ENCODE measurements at places on chromosomes 12 and 14.

DNA sequence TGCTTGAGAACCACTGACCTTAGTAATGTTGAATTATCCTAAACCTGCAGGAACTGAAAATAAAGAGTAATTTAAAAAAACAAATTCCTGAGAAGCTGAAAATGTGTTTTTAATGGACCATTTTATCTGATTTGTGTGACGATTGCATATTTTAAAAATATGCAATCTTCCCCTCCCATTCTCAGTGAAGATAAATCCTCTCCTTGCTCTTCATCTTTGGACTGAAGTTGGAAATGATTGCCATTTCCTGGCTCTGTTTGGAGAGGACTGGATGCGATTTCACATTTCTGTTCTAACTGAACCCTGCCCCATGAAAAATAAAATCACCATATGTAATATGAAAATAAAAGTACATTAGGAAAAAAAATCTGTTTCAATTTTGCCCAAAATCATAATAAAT lies 216.3 kb downstream of the SLC6A15 start:
- DNase-seq: no peak

GRCh38 chr12:44372259-44372658 lies 503.9 kb downstream of the NELL2 start:
- no peak for DNase-seq

DNA sequence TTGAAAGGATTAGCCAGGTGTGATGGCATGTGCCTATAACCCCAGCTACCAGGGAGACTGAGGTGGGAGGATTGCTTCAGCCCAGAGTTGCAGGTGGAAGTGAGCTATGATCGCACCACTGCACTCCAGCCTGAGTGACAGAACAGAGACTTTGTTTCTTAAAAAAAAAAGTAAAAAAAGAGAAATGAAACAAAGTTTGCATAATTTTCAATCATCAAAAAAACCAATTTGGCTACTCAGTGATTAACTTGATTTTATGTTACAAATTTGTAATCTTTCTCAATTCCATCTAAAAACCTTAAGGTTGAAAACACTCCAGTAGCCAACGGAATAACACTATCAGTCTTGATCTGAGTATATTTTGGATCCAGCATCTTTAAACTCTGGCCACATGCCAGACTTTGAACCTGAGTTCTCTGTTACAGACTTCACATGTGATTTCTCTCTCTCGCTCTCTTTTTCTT lies 12.6 kb upstream of the DENND5B start:
- no peak for DNase-seq

- no peak for DNase-seq
Measured at GRCh38 chr12:121181181-121181580, 28.7 kb upstream of the P2RX4 start.

DNA sequence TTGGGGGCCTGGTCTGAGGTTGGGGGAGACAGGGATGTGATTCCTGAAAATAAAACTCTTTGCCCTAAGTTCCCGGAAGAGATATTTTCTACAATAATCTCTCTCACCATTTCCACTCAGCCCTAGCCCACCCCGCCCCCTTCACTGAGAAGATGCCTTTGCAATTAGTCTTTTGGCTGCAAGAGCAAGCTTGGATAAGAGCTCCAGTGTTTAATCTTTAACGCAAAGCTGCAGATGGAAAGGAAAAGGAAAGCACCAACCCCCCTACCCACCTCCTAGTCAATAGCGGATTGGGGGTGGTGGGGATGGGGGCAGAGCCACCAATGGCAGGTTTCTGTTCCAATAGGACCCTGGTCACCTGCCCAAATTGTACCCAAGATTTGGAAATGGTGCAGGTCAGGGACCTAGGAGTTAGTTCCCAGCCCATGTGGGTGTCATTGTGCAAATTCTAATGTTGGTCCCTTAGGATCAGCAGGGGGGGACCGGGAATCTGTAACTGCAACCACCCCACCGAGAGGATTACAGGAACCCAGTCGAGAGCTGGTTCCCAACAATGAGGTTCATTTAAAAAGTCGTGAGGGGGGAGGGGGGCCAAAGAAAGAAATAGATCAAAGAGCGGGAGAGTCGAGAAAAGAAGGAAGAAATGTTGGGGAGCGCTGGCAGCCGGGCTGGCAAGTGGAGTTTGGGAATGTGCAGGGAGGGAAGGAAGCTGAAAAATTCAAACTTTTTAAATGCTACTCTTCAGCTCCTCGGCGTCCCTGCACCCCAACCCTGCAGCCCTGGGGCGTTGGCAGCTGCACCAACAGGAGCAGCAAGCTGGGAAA lies 1.6 kb downstream of the ZFP36L1 start:
- no peak for DNase-seq

DNA sequence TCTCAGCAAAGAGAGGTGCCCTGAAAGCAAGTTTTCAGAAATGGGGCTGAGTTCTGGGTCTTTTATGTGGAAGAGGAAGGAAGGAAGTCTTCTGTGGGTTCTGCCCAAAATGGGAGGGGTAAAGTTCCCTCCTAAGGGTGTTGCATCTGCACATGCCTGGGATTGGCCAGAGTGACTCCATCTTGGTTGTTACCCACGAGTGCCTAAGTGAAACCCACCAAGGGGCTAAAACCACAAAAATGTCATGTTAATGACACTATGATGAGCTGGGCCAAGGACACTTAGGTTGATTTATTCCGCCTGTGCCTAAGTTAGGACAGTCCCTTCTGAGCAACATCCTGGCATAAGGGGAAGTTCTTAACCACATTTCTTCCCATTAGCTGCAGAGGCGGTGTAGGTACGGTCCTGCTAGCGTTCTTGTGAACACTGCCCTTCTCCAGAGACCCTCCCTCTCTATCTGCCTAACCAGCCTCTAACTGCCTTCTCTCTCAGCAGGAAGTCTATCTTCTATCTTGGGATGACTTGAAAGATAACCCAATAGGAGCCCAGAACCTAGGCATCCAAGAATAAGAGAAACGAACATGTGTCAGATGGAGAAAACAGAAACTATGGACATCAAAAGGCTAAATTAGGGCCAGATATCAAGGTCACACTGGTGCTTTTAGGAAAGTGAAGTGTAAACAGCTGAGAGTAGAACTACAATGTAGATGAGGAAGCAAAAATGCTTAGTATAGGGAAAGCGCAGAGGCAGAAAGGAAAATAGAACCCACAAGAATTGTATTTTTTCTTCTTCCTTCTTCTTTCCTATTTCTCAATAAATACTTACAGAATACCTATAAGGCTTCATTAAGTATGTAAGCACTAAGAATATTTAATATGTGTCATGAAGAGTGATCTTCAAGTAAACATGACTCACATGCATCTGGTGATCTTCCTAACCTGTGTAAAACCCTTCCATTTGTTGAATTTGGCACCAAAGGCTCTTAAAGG lies 104.2 kb upstream of the AMN1 start:
- no peak for DNase-seq

GRCh38 chr14:53470351-53471043 lies 317.4 kb upstream of the DDHD1 start:
- DNase-seq: no peak

DNA sequence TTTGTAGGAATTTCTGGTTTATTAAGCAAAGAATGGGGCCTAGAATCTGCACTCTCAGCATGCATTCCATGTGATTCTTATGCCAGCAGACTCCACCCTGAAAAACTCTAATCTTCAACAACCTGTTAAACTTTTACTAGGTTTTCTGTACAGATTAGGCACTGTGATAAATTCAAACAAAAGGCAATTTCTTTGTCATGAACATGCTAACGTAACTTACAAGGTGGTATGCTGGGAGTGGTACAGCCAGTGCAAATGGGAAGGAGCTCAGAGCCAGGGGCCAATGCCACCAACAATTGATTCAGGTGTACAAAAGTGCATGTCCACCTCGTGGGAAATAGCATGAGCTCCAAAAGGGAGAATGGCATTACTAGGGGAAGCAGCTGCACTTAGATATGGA lies 83.0 kb downstream of the PPFIBP1 start:
- no peak for DNase-seq
